ENCODE measurements at places on chromosomes 3 and 15.

- DNase-seq: no peak
Observed at GRCh38 chr3:127034195-127034989, 51.5 kb downstream of the PLXNA1 start.

- DNase-seq: no peak
Observed at GRCh38 chr3:45895686-45896468, 9.5 kb downstream of the CCR9 start.

- no peak for DNase-seq
Observed at GRCh38 chr3:105805404-105805803, 63.4 kb downstream of the CBLB start.

GRCh38 chr3:125010393-125010792 is 45.4 kb downstream of the HEG1 start:
- no peak for DNase-seq

- DNase-seq: no peak
Observed at GRCh38 chr3:13019243-13020095, 53.8 kb downstream of the IQSEC1 start.

Measured in stimulated activated naive CD4-positive, alpha-beta T cell treated with Interleukin-2 at 50 U/mL for 16 hours (primary cell).